Right renal pelvis (tissue), 4 donors: ENCODE measurements at places on chromosomes 3 and 15. TPM values are rescaled to one million over a fixed set of nuclear protein-coding genes. Genes with fewer than 3 reads are reported as not detected.

DNA sequence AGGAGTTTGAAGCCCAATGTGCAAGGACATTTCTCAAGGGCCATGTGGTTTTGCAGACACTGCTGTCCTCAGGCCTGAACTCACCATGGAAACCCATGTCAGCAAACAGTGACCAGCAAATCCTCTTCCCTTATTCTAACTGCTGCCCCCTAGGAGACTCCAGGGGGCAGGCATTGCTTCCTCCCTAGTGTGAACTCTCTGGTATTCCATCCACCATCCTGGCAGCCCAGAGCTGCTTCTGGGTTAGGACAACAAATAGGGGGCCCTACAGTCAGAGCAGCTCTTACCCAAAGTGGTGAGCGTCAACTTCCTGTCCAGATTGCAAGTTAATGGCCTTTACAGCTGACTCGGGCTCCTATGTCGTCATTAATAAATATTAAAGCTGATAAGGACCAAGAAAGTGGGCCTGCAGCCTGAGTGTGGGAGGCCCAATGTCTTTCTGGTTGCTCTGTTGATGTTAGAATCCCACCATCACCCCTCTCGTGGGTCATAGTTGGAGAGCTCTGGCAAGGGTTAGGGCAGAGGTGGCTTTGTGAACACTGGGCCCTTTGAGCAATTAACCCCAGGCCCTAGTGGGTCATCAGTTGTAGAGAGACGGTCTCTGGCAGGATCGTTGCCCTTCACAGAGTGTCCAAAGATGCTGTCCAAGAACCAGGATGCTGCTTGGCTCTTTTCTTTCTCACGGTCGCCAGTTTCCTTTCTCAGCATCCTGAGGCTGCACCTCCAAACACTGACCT, 41.5 kb downstream of the TGM4 start:
- no peak for DNase-seq

The MTHFS gene
- 39.5 TPM for polyA plus RNA-seq

The FBXL22 gene
- polyA plus RNA-seq, result 1.7 TPM

The APBA2 gene
- 11.4 TPM for polyA plus RNA-seq

The AGTR1 gene
- 28.1 TPM for polyA plus RNA-seq

GRCh38 chr3:25566358-25566920, 98.3 kb downstream of the TOP2B start:
- no peak for DNase-seq
